Natural killer cell (primary cell): ENCODE measurements at places on chromosomes 6 and 20. TPM values are rescaled to one million over a fixed set of nuclear protein-coding genes. Genes with fewer than 3 reads are reported as not detected.

Gene GLP1R
- total RNA-seq = 2.2 TPM

Gene IMPG1
- total RNA-seq = not detected

Gene KCNQ5
- total RNA-seq = 8.2 TPM

Gene SHLD1
- total RNA-seq = 12.2 TPM

DNA sequence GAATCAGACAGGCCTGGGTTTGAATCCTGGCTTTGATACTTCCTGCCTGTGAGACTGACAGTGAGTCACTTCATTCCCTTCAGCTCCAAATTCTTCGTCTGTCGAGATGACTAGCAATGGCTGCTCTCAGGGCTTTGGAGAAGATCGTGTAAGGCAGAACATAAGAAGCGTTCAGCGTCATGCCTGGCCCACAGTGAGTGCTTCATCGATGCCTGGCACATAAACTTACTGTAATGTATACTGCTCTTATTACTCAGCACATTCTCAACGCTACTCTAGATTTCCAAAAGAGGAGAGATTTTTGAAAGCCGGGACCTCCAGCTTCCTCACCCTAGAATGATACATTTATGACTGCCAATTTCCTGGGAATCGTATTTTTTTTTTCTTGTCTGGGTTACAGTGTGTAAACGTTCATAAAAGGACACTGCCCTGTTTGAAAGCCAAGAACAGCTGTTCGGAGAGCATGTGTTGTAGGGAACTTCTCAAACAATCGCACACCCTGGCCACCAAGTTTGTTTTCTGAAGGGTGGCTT is 16.2 kb upstream of the BCAS1 start:
- DNase-seq = no peak

DNA sequence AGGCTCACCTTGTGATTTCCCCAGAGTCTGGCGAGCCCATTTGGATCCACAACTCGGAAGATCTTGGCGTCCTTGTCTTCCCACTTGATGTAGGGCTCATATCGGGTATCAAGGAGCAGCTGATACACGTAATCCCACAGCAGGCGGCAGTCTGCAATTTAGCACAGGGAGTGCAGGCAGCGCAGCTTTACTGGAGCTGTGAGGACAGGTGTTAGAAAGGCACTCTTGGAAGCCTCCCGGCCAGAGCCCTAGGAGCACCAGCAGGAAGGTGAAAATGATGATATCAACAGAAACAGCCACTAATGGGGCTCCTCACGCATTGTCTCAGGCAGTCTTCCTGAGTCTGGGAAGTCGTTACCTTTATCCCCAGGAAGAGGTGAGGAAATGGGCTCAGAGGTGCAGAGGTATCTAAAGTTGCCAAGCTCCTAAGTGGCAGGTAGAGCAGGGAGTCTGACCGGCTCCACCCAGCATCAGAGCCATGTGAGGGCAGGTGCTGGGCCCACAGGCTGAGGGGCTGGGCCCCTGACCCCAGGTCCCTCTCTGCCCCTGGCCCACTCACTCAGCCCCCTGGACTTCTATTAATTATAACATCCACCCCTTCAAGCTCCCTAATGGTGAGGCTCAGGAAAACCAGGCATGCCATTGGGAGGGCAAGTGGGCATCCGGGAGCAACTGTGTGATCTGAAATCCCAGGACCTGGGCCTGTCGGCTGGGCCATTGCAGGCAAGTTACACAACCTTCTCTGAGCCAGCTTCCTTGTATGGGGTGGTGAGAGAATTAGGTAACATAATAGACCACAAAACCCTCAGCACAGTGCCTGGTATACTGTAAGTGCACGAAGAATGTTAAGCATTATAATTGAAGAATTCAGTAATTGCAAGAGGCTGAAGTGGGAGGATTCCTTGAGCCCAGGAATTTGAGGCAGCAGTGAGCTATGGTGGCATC is 18.3 kb downstream of the ETV7 start:
- DNase-seq = no peak

GRCh38 chr20:24782301-24782700 is 166.8 kb upstream of the CST7 start:
- DNase-seq = no peak

DNA sequence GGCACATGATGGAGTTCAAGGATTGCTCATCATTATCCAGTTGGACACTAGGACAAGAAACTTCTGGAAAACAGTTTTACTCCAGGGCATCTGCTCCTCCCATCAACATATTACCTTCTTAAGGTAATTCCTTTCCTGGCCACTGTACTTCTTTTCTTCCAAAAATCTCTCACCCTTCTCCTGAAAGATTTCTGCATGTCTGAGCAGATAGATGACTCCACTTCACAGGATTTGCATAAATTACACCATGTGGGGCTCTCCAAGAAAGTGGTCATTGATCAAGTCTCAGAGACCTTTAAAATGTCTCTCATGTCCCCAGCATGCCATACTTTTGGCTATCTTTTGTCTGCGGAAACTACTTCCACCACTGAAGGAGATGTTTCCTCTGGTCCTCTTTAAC is 103.2 kb upstream of the TNFAIP3 start:
- no peak for DNase-seq
